ENCODE measurements at places on chromosomes 6 and 20.

DNA sequence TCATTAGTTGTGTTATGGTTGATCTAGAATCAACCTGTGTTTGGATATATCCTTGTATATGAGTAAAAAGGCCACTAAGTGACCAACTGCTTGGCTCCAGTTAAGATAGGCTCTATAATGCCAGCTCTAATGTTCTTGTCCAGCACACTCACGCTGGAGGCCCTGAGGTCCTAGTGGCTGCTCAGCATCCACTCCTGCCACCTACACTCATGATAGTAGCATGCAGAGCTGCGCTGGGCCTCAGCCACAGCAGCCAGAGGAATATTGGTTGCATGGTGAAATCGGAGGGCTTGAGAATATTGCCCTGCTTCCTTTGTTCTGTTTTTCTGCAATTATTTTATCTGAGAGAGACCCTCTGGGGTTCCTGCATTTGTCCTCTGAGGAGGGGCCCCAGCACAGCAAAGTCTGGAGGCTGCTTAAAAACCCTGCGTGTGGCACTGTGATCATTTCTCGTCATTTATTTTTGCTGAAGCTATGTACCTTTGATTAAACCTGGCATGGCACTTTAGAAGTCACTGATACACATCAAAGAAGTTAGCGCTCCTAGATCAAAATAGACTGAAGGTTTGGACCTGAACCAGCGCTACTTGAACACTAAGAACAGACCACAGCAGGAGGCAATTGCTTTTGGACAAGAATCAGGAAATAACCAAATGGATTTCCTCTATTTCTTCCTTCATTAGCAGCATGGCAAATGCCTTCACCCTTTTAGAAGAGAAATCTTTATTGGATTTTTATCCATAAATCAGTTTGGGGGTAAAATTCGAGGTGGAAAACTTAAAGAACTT lies 398.4 kb upstream of the ID4 start:
- no peak for DNase-seq

- DNase-seq = no peak
Observed at GRCh38 chr6:148848915-148849314, 102.1 kb downstream of the UST start.

DNA sequence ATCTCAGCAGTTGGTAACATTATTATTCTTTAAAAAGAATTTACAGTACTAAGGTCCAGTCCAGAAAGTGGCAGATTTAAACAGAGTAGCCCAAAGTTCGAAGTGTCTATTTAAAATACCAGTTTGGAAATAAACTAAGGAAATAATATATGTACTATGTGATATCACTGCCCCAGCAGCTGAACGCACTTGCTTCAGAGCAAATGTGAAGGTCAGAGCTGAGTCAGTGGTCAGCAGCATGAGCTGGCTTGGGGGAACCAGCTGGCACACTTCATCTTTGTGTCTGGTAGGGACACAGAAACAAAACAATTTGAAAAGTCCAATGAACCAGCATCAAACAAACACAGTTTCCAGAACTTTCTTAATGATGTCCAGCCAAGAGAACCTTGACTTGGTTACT lies 15.4 kb downstream of the TMEM14B start:
- DNase-seq = no peak

DNA sequence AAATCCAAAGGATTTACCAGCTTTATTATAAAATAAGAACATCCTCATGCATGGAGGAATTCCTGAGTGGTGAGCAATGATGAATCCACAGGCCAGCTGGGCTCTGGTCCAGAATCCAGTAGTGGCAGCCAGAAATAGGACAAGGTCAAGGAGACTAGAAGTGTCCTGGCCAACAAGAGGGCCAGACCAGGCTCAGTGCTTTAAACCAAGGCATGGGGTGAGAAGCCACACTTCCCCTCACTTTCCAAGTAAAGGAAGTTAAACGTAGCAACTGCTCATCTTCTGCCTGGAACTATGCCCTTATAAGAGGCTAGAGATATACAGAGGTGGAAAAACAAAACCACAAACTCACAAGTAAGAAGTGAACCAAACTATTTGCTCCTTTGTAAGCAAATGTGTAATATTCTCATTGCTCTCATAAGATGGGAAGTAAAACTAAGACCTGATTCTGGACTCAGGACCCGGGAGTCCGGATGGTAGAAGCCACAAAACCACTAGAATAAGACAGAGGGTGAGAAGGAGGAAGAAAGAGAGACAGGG lies 253.2 kb downstream of the UST start:
- peak; percentile 13 for DNase-seq

DNA sequence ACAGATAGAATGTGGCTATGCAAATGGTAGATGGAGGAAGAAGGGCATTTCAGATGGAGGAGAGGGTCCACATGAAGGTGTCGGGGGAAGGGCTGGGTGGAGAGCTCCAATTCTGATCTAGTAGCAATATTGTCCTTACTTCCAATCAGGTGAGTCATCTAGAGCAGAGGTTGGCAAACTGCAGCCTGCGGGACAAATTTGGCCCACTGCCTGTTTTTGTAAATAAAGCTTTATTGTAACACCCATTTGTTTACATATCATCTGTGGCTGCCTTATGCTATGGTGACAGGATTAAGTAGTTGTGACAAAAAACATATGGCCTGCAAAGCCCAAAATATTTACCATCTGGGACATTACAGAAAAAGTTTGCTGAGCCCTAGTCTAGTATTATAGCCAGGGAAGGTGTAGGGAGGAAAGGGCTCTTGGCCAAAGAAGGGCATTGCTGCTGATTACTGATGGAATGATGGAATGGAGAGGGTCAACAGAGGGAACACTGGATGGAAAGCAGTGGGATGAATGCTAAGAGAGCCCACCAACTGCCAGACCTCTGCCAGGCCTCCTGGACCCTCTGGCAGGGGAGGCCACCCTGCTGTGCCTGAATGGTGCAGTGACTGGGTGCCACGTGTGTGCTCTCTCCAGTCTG lies 79.8 kb downstream of the SLC22A23 start:
- DNase-seq = no peak

GRCh38 chr6:5732496-5732895 lies 274.2 kb downstream of the NRN1 start:
- no peak for DNase-seq

DNA sequence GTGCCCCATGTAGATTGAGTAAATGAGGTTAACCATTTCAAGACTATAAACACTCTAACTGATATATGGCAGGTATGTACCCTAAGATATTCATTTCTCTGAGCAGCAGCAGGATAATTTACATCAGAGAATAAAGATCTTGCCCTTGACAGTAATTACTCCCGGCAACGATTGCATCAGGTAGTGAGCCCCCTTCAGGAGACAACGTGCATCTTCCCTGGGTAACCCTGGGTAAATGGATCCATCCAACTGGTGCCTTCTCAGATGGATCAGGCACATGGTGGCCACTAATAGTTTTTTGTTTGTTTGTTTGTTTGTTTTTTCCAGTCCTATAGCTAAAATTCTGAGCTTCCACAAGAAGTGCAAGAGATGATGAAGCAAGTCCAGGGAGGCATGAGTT lies 469.4 kb upstream of the SLC35B3 start:
- no peak for DNase-seq

DNA sequence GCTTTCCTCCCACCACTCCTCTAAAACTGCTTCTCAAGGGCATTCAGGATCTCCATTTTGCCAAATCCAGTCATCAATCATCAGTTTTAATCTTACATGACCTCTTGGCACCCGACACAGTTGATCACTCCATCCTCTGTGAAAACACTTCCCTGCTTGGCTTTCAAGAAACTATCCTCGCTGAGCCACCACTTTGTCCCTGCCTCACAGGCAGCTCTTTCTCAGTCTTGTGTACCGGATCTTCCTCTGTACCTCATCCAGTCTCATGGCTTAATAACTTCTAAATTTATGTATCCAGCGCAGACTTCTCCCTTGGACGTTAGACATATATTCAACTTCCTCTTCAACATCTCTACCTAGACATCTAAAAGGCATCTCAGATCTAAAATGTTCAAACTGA lies 89.9 kb downstream of the BTBD9 start:
- DNase-seq = no peak

DNA sequence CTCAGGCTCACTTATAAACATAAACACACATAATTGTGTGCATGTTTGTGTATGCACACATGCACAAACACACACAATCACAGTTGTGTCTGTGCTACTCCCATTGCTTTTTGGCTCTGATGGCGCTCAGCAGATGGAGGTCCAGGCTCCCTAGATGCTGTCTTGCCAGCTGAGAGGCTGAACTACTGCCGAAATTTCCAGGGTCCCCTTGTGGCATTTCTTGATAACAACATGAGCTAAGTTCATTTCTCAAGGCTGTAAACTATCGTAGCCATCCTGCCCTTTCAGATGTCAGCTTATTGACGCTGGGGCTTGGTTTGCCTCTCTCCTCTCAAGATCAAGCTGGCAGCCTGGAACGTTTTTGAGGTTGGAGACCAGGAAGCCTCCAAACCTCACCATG lies 313.9 kb upstream of the RNF24 start:
- no peak for DNase-seq

DNA sequence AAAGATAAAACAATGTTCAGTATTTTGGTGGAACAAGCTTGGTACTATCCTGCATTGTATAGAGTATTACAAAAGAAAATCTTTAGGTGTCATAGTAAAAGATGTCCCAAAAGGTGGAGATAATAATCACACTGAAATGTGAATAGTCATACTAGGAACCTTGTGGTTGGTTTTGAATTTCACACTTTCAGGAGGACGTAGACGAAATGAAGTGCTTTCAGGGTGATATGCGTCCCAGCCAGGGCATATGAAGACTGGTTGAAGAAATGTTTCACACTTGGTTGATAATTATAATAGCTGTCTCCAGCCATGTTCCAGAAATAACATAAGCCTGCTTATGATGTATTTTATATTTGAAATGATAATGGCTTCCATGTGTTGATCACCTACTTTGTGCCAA lies 60.4 kb downstream of the SCAND1 start:
- no peak for DNase-seq

DNA sequence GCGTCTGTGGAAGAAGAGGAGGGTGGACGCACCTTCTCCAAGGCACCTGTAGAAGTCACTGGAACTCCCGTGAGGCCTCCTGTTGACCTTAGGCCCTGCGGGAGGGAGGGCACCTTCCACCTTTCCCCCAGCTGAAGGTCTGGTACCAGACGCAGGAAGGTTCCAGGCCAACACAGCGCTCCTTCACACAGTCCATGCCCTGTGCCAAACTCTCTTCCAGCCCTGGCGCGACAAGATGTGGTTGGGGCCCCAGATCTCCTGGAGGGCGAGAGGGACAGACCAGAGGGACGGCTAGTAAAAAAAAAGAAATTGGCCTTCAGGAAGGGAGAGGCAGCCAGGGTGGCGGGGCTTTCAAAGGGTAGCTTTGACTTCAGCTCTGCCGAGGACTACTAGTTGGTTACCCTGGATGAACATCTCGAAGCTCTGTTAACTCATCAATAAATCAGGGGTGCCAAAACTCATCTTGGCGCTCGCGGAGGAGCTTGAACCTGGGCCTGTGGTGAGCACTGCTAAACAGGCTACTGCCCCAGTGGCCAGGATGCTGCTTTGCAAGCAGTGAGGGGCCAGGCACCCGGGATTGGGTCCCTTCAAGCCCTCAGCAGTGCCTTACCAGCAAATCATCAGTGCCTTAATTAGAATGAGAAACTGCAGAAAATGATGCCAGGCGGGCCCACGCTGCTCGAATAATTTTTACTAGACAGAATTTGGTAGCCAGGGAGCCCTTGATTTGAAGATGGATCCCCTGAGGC lies 14.9 kb downstream of the AARS2 start:
- no peak for DNase-seq

GRCh38 chr6:165404296-165404695 lies 94.9 kb upstream of the C6orf118 start:
- no peak for DNase-seq

- DNase-seq = no peak
Observed at GRCh38 chr6:169846286-169847056, 95.0 kb downstream of the ERMARD start.

DNA sequence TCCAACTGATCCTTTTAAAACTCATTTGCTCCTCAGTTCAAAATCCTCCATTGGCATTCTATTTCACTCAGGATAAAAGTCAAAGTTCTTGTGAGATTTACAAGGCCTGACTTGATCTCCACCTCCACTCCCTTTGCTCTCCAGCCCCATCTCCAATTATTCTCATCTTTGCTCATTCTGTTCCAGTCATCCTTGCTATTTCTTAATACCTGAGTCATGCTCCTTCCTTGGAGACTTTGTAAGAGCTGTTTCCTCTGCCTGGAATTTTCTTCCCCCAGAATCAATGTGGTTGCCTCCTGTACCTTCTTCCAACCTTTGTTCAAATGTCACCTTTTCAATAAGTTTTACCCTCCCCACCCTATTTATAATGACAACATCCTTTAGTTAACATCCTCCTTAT lies 373.5 kb downstream of the HTR1B start:
- no peak for DNase-seq

GRCh38 chr20:57091748-57092111 lies 174.7 kb downstream of the BMP7 start:
- no peak for DNase-seq

DNA sequence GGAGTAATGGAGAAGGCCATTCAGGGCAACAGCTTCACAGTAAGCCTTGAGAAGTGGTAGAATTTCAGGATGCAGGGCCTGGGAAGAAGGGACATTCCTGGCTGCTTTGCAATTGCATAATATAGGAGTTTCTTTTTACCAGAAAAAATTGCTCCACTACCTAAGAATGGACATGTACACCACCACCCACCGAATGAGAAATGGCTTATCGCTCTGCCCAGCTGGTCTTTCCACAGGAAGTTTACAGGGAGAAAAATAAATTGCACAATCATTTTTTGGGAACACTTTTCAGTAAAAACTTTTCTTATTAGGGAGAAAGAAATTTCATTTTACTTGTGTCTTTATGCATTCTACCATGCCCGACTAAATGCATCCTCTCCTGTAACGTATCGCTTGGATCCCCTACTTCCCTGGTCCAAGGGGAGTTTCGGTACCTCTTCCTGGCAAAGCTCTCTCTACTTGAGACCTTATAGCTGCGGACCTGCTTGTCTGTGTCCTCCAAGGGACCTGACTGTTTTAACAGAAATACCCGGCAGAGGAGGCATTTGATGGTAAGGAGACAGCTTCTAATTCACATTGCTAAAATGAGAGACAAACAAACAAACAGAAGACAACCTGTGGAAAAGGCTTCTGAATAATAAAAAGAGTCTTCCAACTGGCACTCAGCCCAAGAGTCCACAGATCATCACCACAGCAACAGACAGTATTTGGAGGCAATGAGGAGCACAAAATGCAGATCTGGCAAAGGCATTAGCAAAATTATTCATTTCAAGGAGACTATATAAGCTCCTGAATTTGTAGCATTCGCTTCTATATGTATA lies 54.2 kb downstream of the MAP3K5 start:
- no peak for DNase-seq

GRCh38 chr6:56996401-56996800 lies 41.5 kb downstream of the BEND6 start:
- DNase-seq = no peak

GRCh38 chr6:156791320-156791850 lies 14.2 kb downstream of the ARID1B start:
- DNase-seq = no peak

DNA sequence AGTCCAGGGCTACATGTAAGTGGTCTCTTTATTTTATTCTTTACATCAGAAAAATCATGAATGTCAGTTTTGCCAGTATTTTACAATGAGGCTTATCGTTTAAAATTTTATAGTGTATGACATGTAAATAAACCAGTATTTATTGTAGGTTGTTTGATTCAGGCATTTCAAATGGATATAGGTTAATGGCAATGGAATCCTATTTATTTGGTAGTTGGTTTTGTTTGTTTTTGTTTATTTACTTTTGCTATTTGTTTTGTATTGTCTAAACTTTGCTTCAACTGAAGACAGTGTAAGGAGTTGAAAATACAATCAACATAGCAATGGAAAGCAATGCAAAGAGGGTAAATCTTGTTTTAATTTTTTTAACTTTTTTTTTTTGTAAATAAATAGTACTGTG lies 119.0 kb upstream of the SAMD5 start:
- no peak for DNase-seq
